ENCODE measurements at places on chromosomes 2 and 18. TPM values are rescaled to one million over a fixed set of nuclear protein-coding genes. Genes with fewer than 3 reads are reported as not detected.

CTIF gene
- 77.6 TPM for total RNA-seq

DNA sequence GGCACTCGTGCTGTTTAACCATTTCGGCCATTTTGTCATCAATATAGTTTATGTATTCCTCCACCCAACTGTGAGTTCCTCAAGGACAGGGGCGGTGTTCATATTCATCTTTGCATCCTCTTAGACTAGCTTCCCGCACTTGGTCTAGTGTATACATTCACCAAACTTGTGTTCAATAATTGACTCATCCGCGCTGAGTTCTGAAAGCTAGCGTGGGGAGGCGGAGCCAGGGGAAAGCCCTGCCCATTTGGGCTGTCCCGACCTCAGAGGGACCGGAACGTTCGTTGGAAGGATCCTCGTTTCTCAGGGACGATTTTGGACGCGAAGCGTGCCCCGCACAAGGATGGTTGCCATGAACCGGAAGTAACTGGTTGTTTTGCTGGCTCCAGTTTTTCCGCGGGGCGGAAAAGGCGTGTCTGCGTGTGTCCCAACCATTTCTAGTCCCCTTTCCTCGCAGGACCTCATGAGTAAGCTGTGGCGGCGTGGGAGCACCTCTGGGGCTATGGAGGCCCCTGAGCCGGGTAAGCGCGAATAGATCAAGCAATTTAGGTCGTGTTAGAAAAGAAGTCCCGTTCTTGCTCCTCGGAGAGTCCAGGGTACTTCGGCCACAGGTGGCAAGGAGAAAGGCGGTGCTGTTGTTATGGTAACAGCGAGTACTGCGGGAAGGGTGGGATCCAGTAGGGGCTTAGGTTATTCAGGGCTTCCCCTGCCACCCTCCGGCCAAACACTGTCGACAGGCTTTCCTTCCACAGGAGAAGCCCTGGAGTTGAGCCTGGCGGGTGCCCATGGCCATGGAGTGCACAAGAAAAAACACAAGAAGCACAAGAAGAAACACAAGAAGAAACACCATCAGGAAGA, at the start of gene INO80B:
Gene INO80B, plus strand, starts transcription at position 434 of the 858 bp plus-strand sequence. Its CDS starts 30 bp downstream, at position 464.
- peaks cover 40% of the 10 kb centered on the region for H3K4me1 ChIP-seq
- peak within 1 kb of the TSS; percentile 79 for H3K27ac ChIP-seq
- H3K27me3 ChIP-seq, result no peaks in the 10 kb centered on the region
- peak within 1 kb of the TSS; percentile 94 for H3K4me3 ChIP-seq

- peaks cover 75% of the 10 kb centered on the region for H3K4me1 ChIP-seq
- DNase-seq, result peak; percentile 43
- H3K27me3 ChIP-seq, result peaks cover 4% of the 10 kb centered on the region
- H3K36me3 ChIP-seq, result no peaks in the 10 kb centered on the region
- peak overlapping the region; percentile 38 for H3K4me3 ChIP-seq
- peak overlapping the region; percentile 95 for H3K27ac ChIP-seq
Observed at GRCh38 chr2:28287256-28287915, 105.3 kb upstream of the FOSL2 start.

DNA sequence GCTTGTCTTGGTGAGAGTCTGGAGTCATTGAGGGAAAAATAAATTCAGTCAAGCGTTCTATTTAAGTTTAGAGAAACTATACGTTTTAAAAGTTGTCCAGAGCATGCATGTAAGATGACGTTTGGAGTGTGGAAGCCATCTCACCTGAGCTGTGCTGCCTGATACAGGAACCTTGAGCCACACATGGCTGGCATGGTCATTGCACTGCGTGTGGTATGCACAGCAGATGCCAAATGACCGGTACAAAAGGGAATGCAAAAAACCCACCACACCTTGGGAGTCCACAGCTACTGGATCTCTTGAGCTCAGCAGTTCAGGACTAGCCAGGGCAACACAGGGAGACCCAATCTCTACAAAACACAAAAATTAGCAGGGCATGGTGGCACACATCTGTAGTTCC, 4.3 kb downstream of the MZT2B start:
- peaks cover 2% of the 10 kb centered on the region for H3K27me3 ChIP-seq
- H3K27ac ChIP-seq, result peak overlapping the region; percentile 58
- no peak for DNase-seq
- no peak overlapping the region for H3K4me3 ChIP-seq
- H3K4me1 ChIP-seq, result peaks cover 25% of the 10 kb centered on the region

- peaks cover 41% of the 10 kb centered on the region for H3K4me1 ChIP-seq
- H3K36me3 ChIP-seq, result no peaks in the 10 kb centered on the region
- H3K4me3 ChIP-seq, result peak overlapping the region; percentile 73
- peak overlapping the region; percentile 90 for H3K27ac ChIP-seq
- no peak for DNase-seq
Observed at GRCh38 chr2:217418544-217418943, 558.7 kb upstream of the TNP1 start.

GRCh38 chr18:45202061-45202460, 413.2 kb upstream of the SLC14A2 start:
- H3K27ac ChIP-seq, result no peak overlapping the region
- H3K4me1 ChIP-seq, result peaks cover 6% of the 10 kb centered on the region
- peaks cover 10% of the 10 kb centered on the region for H3K27me3 ChIP-seq
- H3K4me3 ChIP-seq, result no peak overlapping the region
- H3K36me3 ChIP-seq, result no peaks in the 10 kb centered on the region
- DNase-seq, result no peak

DNA sequence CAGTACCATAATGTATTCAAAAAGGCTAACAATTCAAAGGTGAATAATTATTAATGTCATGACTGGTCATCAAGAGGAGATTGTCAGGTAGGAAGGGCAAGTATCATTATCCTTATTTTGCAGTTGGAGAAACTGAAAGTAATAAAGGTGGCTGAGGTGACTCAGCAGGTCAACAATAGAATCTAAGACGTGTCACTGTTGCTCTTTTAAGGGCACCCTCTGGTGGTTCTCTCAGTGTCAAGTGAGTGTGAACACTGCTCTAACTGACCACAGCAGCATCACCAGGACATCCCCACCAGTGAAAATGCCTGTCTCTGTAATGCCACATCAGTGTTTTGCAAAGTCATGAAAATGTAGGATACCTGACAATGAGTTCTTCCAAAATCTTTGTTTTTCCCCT, 69.7 kb downstream of the DCC start:
- no peak overlapping the region for H3K4me3 ChIP-seq
- no peaks in the 10 kb centered on the region for H3K27me3 ChIP-seq

- DNase-seq, result no peak
- H3K27ac ChIP-seq, result no peak overlapping the region
- peaks cover 30% of the 10 kb centered on the region for H3K27me3 ChIP-seq
- H3K4me3 ChIP-seq, result peak overlapping the region; percentile 68
- no peaks in the 10 kb centered on the region for H3K4me1 ChIP-seq
Observed at GRCh38 chr2:118223511-118223991, 135.3 kb downstream of the INSIG2 start.

GRCh38 chr2:177265824-177266817, 1.6 kb upstream of the NFE2L2 start:
- peaks cover 20% of the 10 kb centered on the region for H3K36me3 ChIP-seq
- peaks cover 40% of the 10 kb centered on the region for H3K4me1 ChIP-seq
- H3K27ac ChIP-seq, result peak overlapping the region; percentile 95
- peak overlapping the region; percentile 91 for H3K4me3 ChIP-seq

GRCh38 chr2:205574001-205574400, 108.3 kb upstream of the NRP2 start:
- peaks cover 17% of the 10 kb centered on the region for H3K36me3 ChIP-seq
- no peak for DNase-seq
- H3K27me3 ChIP-seq, result peaks cover 4% of the 10 kb centered on the region
- H3K4me1 ChIP-seq, result peaks cover 8% of the 10 kb centered on the region
- H3K27ac ChIP-seq, result no peak overlapping the region

DNA sequence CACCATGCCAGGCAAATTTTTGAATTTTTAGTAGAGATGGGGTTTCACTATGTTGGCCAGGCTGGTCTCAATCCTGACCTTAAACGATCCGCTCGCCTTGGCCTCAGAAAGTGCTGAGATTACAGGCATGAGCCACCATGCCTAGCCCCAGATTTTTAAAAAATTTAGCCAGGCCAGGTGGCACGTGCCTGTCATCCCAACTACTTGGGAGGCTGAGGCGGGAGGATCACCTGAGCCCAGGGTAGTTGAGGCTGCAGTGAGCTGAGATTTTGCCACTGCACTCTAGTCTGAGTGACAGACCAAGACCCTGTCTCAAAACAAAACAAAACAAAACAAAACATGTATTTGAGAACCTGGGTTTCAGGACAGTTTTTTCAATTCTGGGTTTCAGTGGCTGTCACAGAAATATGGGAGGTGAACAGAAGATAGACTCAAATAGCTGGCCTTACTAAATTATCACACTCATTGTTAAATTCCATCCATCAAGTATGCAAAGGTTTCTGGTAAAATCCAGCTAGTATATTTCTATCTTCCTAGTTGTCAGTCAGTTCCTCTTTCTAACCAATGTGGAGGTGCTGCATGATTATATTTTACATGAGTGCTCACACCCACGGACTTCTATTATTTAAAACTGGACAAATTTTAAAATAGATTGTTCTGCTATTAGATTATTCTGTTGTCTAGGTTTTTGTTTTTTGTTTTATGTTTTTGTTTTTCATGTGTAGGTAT, 5.4 kb downstream of the ALPG start:
- no peak overlapping the region for H3K4me3 ChIP-seq
- no peaks in the 10 kb centered on the region for H3K4me1 ChIP-seq
- no peak overlapping the region for H3K27ac ChIP-seq
- DNase-seq, result no peak

- no peak overlapping the region for H3K4me3 ChIP-seq
- H3K27ac ChIP-seq, result no peak overlapping the region
- no peaks in the 10 kb centered on the region for H3K27me3 ChIP-seq
- H3K4me1 ChIP-seq, result peaks cover 14% of the 10 kb centered on the region
- no peaks in the 10 kb centered on the region for H3K36me3 ChIP-seq
- DNase-seq, result no peak
Observed at GRCh38 chr2:13030606-13031005, 313.9 kb downstream of the TRIB2 start.

DNA sequence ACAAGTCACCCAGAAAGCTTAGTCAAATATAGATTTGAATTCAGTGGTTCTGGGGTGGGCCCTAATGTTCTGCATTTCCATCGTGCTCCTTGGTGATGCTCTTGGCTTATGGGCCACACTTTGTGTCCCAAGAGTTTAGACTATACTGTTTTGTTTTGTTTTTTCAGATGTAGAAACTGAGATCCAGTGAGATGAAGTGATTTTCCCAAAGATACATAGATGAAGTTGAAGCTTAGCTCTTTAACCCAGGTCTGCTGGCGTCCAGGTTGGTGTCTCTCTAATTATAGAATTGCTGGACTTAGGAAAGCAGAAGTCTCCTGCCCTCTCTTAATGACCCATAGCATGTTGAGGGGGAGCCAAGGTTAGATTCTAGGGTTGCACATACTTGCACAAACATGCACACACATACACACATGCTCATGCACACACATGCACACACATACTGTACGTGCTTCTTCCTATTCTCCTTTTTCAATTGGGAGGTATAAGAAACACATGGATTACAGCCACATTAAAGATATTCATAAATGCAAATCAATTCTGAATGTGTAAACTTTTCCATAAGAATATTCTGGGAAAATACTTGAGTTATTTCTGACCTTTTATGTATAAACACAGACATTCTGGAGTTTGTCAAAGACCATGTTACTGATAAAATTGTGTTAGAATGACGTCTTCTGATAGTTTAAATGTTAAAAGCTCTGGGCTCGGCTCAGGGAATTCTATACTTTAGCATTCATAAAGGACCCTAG, 41.3 kb upstream of the IL1R1 start:
- H3K4me1 ChIP-seq, result peaks cover 58% of the 10 kb centered on the region
- H3K27ac ChIP-seq, result no peak overlapping the region

GRCh38 chr2:152051436-152051835, 47.4 kb downstream of the CACNB4 start:
- H3K36me3 ChIP-seq, result no peaks in the 10 kb centered on the region
- DNase-seq, result no peak
- peaks cover 69% of the 10 kb centered on the region for H3K27me3 ChIP-seq

DNA sequence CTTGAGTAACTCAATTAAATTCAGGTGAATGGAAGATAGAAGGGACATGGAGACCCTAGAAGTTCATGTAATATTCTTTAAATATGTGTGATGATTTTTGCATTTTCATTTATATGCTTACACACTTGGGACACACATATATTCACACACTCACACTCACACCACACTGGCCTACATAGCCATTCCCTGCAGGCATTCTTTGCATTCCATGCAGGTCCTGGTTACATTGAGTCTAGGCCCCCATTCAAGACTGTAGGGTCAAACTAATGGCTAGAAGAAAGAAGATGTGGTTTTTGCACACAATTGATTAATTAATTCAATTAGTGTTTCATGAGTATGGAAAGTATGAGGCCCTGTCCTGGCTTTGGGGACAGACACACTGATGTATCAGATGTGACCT, 249.4 kb downstream of the HNMT start:
- no peaks in the 10 kb centered on the region for H3K36me3 ChIP-seq
- DNase-seq, result no peak
- H3K27ac ChIP-seq, result no peak overlapping the region
- H3K27me3 ChIP-seq, result no peaks in the 10 kb centered on the region
- no peak overlapping the region for H3K4me3 ChIP-seq
- peaks cover 7% of the 10 kb centered on the region for H3K4me1 ChIP-seq

DNA sequence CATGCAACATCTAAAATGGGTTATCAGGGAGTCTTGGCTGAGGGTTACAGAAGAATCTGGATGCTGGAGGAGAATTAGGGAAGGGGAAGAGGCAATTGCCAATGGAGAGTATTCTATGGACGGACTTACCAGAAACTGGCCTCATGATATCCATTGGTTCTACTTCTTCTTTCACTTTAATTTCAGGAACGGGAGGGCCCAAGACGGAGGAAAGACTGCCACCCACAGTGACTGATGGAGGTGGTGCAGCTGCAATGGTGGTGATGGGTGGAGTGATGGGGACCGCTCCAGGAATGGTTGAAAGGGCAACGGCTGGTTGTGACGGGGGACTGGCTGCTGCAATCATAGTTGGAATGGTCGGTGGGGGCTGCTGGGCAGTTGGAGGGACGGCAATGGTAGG, 69.1 kb upstream of the AMMECR1L start:
- H3K4me1 ChIP-seq, result peaks cover 5% of the 10 kb centered on the region
- no peak overlapping the region for H3K27ac ChIP-seq
- H3K27me3 ChIP-seq, result no peaks in the 10 kb centered on the region
- H3K4me3 ChIP-seq, result no peak overlapping the region
- H3K36me3 ChIP-seq, result peaks cover 16% of the 10 kb centered on the region

- peaks cover 6% of the 10 kb centered on the region for H3K36me3 ChIP-seq
- H3K4me3 ChIP-seq, result no peak overlapping the region
- H3K27me3 ChIP-seq, result peaks cover 3% of the 10 kb centered on the region
- H3K4me1 ChIP-seq, result no peaks in the 10 kb centered on the region
- no peak overlapping the region for H3K27ac ChIP-seq
Observed at GRCh38 chr2:134875309-134875708, 36.9 kb downstream of the ACMSD start.

DNA sequence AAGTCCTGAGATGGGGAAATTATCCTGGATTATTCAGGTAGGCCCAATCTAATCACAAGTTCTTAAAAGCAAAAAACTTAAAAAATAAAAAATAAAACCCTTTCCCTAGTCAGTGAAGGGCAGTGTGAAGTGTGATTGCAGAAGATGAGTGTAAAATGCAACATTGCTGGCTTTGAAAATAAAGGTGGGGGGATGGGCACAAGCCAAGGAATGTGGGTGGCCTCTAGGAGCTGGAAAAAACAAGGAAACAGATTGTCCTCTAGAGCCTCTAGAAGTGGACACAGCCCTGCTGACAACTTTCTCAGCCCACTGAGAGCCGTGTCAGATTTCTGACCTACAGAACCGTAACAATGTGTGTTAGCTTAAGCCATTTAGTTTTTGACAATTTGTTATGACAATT, 184.3 kb upstream of the HNRNPA3 start:
- DNase-seq, result no peak
- H3K4me1 ChIP-seq, result no peaks in the 10 kb centered on the region
- no peaks in the 10 kb centered on the region for H3K36me3 ChIP-seq
- H3K4me3 ChIP-seq, result no peak overlapping the region
- no peak overlapping the region for H3K27ac ChIP-seq
